ENCODE measurements at places on chromosomes 12 and 14.

- DNase-seq = no peak
These were observed 57.9 kb downstream of the TXNDC16 start for GRCh38 chr14:52494444-52494843.

DNA sequence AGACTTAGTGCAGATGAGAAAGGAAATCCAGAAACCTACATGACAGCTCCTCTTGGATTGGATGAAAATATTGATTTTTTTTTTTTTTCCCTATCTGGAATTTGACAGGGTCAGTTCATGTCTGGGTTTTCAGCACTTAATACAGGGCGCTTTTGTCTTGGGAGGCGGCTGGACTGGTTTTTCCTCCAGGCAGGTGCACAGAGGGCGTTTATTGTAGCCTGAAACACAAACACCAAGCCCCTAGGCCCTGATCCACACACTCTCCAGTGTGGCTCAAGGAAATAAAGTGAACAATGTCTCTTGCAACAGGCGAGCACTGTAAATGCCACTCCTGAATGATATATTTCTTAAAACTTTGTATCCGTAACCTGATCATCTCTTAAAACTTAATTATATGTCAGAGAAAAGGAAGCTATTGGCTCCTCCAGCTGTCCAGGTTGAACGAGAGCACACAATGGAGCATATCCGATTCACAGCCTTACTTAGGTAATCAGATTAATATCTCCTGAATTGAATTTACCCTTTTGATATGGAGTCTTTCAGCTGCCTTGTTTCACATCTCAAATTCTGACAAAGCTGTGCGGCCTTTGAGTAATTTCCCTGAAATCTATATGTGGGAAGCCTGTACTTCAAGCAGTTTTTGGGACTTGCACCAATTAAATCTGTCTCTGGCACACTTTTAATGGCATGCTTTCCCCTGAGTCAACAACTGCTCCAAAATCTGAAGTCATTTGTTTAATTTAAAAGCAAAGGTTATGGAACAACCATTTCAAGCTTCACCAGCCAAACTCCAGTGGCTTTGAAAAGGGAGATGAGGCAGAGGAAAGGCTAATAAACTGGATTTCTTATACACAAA lies 485.7 kb downstream of the ZFP36L1 start:
- DNase-seq = no peak

GRCh38 chr14:101823511-101824120 lies 62.1 kb downstream of the PPP2R5C start:
- DNase-seq = peak; percentile 64

GRCh38 chr12:81147292-81147919 lies 69.5 kb downstream of the ACSS3 start:
- no peak for DNase-seq

DNA sequence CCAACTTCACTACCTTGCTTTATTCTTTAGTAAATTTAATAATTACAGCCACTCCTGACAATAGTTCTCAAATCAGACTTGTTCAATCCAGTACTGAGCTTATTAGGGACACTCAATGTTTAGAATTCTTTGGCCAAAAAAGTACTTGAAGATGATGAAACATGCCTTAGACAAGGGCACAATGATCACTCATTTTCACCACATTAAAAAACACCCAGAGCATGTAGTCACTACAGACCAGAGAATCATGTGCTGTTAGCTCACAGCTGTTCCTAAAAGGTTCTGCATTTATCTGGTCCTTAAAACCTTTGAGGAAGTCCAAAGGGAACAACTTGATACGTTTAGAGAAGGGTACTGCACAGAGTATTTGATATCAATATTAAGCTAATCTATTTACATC lies 98.7 kb downstream of the INSM2 start:
- DNase-seq = no peak

DNA sequence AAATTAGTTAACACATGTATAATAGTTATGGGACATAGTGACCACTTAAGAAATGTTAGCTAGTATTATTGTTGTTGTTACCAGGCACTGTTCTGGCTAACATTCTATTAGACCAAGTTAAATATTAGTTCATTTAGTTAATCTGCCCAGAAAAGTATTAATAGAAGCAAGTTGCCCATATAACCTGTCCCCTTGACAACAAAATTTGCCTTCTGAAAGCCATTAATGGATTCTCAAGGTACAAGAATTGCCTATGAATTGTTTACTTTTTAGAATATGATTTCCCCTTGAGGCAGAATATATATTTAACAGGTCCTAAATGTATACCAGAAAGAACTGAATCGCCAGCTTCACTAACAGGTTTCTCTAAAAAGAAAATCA lies 167.3 kb upstream of the TMCC3 start:
- no peak for DNase-seq

DNA sequence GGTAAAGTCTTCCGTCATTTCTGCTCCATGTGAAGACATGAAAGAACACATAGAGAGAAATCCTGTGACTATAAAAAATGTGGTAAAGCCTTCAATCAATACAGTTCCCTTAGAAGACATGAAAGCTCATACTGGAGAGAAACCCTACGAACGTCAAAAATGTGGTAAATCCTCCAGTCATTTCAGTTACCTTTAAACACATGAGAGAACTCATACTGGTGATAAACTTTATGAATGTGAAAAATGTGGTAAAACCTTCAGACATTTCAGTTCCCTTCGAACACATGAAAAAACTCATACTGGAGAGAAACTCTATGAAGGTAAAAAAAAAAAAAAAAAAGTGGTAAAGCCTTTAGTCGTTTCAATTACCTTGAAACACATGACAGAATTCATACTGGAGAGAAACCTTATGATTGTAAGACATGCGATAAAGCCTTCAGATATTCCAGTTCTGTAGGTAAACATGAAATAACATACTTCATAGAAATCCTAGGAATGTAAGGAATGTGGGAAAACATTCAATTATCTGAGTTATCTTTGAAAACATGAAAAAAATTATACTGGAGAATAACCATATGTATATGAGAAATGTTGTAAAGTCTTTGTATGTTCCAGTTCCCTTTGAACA lies 60.4 kb downstream of the MAP4K5 start:
- no peak for DNase-seq

DNA sequence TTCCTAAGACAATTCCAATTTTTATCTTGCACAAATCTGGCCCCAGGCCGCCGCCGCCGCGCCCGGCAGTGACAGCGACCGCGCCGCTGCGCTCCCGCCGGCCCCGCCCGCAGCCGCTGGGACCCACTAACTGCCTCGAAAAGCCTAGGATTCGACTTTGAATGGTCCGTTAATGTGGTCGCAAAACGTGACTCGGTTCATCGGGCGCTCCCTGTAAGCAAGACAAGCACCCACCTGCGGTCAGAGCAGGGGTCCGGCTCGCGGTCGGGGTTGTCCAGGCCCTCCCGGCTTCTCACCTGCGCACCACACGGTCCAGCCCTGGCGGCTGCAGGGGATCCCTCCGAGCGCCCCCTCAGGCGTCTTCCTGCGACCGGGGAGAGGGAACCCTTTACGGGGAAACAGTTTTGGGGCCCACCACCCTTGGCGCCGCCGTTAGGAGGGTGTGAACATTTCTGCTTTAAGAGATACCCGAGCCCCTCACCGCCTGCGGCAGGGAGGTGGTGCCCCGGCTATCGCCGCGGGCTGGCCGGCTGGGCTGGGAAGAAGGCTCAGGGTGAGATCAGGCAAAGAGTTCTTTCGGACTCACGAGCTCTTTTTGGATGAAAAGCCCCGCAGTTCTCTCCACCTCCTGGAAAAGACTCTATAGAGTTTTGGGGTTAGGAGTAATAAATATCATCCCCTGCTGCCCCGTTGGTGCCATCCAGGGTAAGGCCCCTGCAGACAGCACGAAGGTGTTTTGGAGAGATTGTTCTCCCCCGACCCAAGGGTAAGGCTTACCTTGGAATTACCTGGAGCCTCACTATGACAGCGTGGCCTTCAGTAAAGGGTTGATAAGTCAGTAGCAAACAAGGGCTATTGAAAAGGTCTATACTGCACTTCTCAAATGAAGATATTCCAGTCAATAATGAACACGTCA lies 13.6 kb upstream of the FOXJ2 start:
- peak; percentile 6 for DNase-seq

DNA sequence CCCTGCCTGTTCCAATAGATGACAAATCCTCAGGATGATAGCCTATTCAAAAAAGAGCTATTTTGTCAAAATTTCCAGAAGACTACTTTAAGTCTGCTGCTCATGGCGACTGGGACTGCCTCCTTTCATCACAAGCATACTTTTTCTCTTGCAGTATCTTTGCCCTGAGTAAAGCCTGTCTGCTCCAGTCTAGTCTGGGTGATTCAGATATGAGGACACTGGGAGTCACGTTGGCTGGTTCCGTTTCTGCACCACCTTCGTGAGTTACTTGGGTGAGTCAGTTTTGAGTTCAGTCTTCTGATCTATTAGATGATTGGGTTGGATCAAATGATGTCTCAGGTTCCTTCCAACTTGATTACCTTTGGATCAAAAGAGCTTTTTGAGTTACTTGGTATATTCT lies 301.3 kb upstream of the STXBP6 start:
- DNase-seq = no peak

DNA sequence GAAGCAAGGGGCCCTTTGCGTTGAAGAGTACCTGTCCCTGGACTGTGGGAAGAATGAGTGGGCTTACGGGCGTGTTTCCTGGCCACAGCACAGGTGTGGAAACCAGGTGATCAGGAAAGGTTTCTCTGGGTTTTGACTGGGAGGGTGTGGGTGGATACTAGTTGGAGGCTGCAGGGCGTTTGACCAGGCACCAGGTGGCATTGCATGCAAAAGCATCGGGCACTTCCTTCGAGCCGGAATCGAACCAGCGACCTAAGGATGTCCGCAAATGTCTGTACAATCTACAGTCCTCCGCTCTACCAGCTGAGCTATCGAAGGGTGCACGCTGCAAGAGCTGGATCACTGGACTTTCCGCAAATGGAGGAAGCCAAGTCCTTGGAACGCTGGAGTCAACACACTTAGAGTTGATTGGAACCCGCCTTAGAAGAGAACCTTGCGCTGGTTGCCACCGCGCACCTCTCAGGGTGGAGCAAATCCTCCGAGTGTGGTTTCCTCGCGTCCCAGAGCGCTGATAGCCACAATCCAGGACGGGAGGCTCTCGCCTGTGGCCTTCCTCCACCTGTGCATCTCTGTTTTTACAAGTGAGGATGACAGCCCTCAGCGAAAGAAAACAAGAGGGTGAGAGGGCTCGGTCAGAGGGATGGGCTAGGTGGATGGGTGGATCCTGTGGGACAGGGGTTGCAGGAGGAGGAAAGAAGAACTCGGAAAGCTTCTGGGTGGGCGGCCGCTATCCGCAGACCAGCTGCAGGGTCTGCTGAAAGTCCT lies 21.2 kb upstream of the RNASE4 start:
- peak; percentile 65 for DNase-seq

- DNase-seq = no peak
These were observed 84.4 kb downstream of the PPHLN1 start for GRCh38 chr12:42410340-42410739.

DNA sequence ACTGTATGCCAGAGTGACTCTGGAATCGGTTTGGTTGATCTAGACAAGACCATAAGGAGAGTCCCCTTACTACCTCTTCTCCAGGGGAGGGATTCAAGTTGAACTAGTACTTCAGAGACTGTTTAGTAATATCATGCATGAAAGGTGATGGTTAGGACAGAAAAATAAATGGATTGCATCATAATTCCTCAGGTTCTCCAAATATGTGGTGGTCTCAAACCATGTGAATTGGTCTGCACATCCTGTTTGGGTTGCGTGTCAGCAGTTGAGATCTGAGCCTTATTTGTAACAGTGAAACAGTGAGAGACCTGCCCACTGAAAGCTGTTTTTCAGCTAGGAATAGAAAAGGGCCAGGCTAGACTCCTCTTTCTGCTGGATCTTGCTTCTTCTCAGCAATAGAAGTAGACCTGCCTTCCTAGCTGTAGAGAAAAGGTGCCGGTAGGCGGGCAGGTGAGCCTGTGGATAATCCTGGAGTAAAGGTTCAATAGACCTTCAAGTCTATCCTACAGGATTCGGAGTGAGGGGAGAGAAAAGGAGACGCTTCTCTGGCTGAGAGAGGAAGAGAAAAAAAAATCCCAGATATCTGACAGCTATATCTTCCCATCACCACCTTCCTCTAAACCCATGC lies 258.5 kb upstream of the E2F7 start:
- DNase-seq = no peak
